ENCODE measurements at places on chromosomes 7 and 10.

DNA sequence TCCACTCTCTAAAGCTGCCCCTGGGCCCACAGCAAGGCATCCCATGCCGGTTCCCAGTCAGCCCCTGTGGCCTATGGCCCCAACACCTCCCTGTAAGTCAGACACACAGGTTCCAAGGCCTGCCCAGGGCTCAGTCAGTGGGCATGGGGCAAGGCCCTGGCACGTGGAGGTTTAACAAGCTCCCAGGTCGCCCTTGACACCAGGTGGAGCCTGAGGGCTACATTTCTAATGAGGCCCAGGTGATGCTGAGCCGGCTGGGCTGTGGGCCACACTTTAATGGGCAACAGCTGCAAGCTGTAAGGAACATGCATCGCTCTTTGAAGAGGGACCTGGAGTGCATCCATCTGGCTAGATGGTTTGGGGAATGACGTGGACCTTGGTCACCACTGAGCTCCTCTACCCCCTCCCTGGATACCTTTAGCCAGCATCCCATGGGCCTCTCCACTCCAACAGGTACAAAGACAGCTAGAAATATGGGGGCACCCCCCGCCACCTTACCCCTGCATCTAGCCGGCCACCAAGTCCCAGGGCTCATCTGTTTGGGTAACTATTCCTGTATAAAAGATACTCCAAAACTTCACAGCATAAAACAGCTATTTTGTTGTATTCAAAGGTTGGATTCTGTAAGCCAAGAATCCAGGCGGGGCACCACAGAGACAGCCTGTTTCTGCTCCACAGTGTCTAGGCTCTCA is 122.5 kb downstream of the OAT start:
- DNase-seq: no peak

DNA sequence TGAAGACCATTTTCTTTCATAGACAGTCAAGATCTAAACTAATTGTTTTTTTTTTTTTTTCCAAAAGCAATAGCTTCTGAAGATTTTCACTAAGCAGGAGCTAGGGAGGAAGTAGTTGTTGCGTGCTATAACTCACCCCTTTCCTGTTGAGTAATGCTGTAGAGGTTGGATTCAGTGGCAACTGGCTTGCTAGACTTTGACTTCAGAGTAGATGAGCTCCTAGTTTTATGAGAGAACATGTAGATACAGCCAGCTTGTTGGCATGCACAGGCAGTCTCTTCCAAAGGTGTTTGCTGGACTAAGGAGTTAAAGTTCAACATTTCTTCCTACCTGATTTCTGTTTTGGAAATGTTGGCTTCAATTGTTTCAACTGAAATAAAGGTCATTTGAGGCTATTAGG is 66.2 kb upstream of the MXI1 start:
- peak; percentile 75 for DNase-seq

GRCh38 chr10:127278001-127278400 is 81.6 kb upstream of the INSYN2A start:
- DNase-seq: peak; percentile 64

DNA sequence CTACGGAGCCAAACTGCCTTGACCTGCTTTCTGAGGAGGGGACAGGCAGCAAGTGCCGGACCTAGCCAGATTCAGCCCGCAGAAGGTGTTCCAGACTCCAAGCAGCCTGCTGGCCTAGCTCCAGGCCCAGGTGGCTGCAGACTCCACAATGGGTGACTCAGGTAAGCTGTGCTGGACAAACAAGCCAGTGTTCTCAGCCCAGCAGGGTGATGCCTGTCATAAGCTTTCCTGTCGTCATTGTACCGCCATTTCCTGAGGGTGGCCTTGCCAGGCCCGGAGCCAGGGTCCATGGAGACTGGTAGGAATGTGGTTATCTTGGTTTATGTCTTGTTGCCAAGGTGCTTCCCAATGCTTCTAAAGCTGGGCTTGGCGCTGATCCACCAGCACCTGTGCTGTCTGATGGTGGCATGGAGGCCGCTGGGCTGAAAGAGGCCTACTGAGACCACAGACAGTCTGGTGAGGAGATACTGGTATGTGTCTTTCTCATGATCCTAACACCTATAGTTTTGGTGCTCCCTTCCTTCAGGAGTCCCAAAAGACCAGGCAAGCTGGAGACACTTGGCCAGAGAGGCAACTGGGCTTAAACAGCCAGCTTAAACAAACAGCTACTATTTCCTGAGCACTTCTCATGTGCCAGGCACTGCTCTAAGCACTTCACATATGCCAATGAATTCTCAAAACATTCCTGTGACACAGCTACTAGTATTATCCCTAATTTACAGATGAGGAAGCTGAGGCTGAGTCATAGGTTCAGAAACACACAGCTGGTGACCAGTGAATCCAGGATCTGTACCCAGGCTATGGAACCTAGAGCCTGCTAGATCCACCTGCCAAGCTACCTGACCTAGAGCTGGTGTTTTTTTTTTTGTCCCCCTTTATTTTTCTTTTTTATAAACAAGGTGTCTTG is 42.0 kb downstream of the ZC3HC1 start:
- DNase-seq: peak; percentile 98

DNA sequence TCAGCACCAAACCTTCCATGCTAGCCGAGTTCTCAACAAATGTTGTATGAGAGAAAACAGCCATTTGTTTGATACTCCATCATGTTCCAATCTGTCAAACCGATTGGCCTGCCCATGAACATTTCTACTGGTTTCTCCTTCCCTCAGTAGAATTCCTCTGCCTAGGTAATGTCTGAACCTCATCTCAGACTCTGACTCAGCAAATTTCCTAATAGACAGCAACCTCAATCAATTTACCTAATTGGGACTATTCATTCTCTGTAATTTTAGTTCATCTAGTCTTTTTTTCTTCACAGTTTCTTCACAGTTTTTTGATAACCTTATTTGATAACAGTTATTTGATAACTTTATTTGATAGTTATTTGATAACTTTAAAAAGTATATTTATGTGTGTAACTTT is 585.1 kb downstream of the DNAJB9 start:
- no peak for DNase-seq

DNA sequence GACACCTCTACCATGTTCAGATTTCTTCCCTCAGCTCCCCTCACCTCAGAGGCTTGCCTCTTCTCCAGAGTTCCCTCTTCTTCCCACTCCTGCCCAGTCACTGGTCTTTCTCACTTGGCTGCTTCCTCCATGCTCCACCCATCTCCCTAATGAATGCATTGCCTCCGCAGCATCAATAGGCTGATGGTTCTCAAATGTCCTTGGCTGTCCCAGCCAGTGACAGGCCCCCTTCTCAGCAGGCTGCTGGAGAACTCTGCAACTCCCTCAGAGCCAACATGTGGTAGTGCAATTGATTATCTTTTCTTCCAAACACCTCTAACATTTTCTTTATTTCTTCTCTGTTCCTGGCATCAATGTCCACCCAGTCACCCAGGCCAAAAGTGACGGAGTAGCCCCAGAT is 218.2 kb downstream of the RELN start:
- no peak for DNase-seq

GRCh38 chr7:151683615-151684407 is 164.1 kb upstream of the RHEB start:
- DNase-seq: no peak

- peak; percentile 80 for DNase-seq
Observed at GRCh38 chr10:25113191-25114035, 61.4 kb upstream of the GPR158 start.

DNA sequence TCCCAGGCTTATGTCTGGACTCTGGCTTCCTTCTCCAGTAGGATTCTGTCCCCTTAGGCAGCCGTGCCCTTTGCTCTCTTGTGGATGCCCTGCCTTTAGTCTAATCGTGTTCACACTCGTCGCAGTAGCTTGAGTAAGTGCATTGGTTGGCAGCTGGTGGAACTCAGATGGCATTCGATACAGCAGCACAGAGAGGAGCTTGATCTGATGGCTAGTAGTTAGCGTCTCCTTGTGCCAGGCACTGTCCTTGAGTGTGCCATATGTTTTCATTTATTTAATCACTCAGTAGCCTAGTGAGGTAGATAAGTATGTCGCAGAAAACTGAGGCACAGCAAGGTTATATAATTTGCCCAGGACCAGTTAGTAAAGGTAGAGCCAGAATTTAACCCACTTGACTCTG is 18.2 kb upstream of the PARP12 start:
- no peak for DNase-seq

- DNase-seq: no peak
Observed at GRCh38 chr7:133534816-133535215, 281.9 kb downstream of the EXOC4 start.

GRCh38 chr7:23020742-23021401 is 6.9 kb upstream of the HYCC1 start:
- DNase-seq: peak; percentile 61

GRCh38 chr7:2440608-2441245 is 35.5 kb downstream of the GRIFIN start:
- no peak for DNase-seq

DNA sequence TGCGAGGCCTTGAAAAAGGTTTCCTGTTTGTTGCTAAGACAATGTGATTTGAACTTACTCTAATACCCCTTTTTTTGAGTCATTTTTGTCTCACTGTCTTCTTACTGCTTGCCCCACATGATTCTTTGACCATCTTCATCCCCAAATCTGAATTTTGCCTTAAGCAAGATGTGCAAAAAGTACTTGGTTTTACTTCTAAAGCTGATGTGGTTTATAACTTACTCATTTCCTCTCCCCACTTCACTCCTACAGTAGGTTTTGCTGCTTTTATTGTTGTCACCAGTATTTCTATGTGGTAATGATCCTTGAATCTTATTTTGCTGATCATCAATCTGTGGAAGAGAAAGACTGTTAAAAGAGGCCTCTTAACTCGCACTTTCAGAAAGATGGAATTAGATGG is 396.4 kb downstream of the SDK1 start:
- no peak for DNase-seq

GRCh38 chr10:31288001-31288400 is 31.0 kb upstream of the ZEB1 start:
- DNase-seq: no peak

DNA sequence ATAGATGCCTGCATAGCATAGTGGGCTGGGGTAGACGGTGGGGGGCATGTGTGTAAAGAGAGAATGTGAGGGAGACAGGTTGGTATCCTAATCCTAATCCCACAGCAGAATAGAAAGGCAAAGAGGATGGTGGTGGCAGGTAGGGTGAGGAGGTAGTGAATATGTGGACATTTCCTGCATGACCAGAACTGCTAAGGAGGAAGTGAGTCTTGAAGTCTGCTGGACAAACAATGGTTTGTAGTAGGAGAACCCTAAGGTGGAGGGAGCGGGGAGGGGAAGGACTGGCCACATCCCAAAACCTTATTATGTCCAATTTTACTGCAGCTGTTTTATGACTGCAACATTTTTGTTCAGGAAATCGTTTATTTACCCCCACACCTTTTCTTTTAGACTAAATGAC is 279.7 kb downstream of the AUTS2 start:
- DNase-seq: no peak

GRCh38 chr7:27346531-27347275 is 104.1 kb downstream of the EVX1 start:
- no peak for DNase-seq

GRCh38 chr7:28487487-28487886 is 75.2 kb downstream of the CREB5 start:
- no peak for DNase-seq

DNA sequence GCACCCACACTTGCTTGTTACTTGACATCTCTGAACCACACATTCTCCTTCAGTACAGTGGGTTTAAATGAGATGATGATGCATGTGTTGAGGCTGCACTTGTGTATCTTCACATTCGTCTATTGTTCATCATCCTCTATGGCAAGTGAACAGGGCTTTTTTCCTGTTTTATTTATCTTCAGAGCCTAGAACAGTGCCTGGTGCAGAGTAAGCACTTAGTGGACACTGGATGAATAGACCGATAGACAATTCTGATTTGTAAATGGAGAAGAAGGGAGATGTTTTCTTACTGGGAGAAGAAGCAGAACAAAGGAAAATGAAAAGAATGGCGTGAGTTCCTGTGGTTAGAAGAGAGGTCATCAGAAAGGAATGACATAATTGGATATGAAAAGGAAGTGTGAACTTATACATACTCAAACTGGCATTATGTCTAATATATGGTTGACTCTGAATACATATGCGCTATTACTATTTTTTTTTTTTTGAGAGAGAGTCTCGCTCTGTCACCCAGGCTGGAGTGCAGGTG is 99.7 kb downstream of the AVL9 start:
- DNase-seq: no peak

- DNase-seq: no peak
Observed at GRCh38 chr10:47013507-47014154, 102.4 kb downstream of the PTPN20 start.

DNA sequence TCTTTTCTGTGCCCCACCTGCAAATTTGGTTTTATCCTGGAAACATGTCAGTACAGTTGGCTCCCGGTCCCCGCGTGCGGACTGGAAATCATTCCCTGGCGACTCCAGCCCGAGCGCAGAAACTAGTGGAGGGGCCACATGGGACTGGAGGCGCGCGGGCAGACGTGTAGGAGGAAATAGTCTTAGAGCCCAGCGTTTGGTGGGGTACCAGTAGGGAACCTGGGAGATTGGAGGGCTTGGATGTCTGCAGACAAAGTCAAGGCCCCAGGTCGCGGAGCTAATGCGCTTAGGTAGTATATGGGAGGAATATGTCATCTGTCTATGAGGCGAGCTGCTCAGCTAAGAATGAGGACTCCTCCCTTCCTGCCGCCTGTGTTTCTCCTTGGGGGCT is 1.3 kb downstream of the GALNT17 start:
- no peak for DNase-seq

GRCh38 chr10:306675-307185 is 171.5 kb downstream of the ZMYND11 start:
- no peak for DNase-seq

GRCh38 chr7:58086871-58087535 is 637.0 kb downstream of the ZNF716 start:
- DNase-seq: no peak

- no peak for DNase-seq
Observed at GRCh38 chr7:128398841-128399135, 11.0 kb downstream of the IMPDH1 start.

DNA sequence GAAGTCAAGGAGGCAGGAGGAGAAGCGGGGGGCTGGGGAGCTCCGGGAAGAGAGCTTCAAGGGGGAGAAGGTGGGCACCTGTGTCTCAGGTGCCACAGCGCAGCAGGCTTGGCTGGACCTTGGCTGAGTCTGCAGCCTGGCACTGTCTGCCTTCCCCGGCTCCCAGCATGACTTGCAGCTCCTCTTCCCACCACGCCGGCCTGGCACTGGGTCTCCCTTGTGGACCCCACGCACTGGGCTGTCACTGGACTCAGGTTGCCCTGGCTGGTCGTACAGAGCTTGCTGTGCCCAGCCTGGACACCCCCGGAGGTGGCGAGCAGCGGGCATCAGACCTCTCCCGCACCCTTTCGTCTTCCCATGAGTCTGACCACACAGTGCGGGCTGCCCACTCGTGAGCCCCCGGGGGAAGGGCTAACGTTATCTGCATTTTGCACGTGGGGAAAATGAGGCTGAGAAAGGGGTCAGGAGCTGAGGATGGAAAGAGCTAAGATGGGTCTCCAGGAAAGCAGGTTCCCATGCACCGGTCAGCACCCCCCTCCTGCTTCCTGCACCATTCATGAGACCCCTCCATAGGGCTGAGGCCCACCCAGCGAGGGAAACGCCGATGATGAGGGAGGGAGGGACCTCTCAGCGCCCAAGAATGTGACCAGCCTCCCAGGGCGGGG is 40.3 kb upstream of the PSMG3 start:
- DNase-seq: no peak

GRCh38 chr10:133275684-133276092 is 980 bp downstream of the ADAM8 start:
- DNase-seq: no peak

GRCh38 chr7:3559278-3559677 is 258.2 kb downstream of the SDK1 start:
- DNase-seq: peak; percentile 92

- no peak for DNase-seq
Observed at GRCh38 chr7:70479153-70480021, 652.6 kb upstream of the GALNT17 start.
